Left lung (tissue), 14 donors: ENCODE measurements at places on chromosomes 2 and 18. TPM values are rescaled to one million over a fixed set of nuclear protein-coding genes. Genes with fewer than 3 reads are reported as not detected.

Gene FAP
- total RNA-seq, result 15.0 TPM

Gene SERPINB13
- total RNA-seq, result not detected

Gene PAX3
- not detected for total RNA-seq

Gene RAD51AP2
- total RNA-seq, result not detected

Gene MOCOS
- total RNA-seq, result 5.5 TPM

Gene CTIF
- total RNA-seq, result 37.1 TPM

Gene ABHD1
- not detected for total RNA-seq

Gene LYG1
- total RNA-seq, result 0.93 TPM

Gene ANKRD23
- 3.3 TPM for total RNA-seq
